ENCODE measurements at places on chromosomes 16 and 17.

- peak; percentile 51 for DNase-seq
Measured at GRCh38 chr17:37608351-37609169, 658 bp downstream of the SYNRG start.

GRCh38 chr17:4165301-4166010 is 22.5 kb downstream of the CYB5D2 start:
- DNase-seq = no peak

GRCh38 chr17:59812139-59812538 is 80.6 kb downstream of the TUBD1 start:
- no peak for DNase-seq

GRCh38 chr17:68640242-68640989 is 39.2 kb upstream of the FAM20A start:
- no peak for DNase-seq

- DNase-seq = no peak
Measured at GRCh38 chr16:79595931-79596450, 4.5 kb downstream of the MAF start.

- no peak for DNase-seq
Measured at GRCh38 chr17:6546069-6546718, 10.2 kb downstream of the PITPNM3 start.

GRCh38 chr17:33967608-33968349 is 287.3 kb upstream of the CCL2 start:
- no peak for DNase-seq

GRCh38 chr16:87531418-87531817 is 38.6 kb upstream of the ZCCHC14 start:
- no peak for DNase-seq

- DNase-seq = no peak
Measured at GRCh38 chr17:67171560-67171959, 73.4 kb downstream of the HELZ start.

DNA sequence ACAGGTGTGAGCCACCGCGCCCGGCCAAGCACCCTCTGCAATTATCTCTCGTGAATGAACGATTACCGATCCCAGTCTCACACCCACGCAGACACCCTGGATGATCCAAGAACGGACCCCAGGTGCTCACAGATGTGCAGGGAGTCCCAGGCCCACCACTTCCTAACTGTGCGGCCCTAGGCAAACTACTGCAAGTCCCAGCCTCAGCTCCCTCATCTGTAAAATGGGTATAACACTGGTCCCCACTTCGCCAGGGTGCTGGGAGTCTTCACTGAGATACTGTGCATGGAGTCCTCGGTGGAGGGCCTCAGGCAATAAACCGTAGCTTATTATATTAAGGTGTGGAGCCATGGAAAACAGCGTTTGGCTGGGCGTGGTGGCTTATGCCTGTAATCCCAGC is 21.6 kb upstream of the PITPNA start:
- no peak for DNase-seq

DNA sequence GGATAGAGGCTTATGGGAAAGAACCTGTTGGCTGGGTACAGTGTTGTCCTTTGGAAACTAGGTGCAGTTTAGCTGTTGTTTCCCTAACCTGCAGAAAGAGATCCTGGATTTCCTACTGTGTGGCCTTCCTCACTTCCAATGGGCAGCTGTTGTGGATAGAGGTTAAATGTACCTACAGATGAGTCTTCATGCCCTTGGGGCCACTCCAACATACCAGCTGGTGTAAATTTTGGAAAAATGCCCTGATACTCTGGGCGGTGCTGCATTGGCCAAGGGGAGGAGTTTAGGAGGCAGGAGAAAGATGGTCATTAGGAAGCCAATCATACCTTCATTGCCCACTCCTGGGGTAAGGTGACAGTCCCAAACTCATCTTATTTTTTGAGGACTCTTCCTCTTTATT is 70.2 kb downstream of the SNX11 start:
- no peak for DNase-seq

GRCh38 chr17:8791910-8792270 is 7.3 kb downstream of the MFSD6L start:
- no peak for DNase-seq

- no peak for DNase-seq
Measured at GRCh38 chr17:64572682-64573154, 65.9 kb downstream of the CEP95 start.

DNA sequence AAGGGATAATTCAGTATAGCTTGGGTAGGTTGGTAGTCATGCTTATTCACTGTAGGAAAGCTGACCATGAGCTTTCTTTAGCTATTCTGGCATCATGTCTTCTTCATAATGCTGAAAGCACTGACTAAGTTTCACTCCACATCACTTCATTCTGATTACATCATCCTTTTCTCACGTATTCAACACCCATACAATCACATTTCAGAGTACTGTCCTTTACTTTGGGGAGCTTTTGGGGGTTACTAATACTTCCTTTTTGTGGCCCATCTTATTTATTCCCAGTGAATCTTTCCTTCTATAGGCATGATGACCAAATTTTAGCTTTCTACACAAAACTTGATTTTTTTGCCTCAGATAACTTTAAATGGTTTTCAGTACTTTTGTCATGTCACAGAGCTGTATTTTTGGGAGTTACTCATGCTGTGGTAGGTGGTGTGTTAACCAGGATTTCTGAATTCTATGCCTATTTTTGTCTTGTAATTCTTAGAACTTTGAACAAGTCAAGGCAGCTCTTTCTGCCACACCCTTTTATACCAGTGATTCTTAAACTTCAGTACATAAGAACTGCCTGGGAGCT is 23.5 kb downstream of the TADA2A start:
- no peak for DNase-seq

- DNase-seq = no peak
Measured at GRCh38 chr17:60249290-60249826, 99.6 kb downstream of the CA4 start.

GRCh38 chr17:10927712-10928111 is 89.8 kb upstream of the PIRT start:
- DNase-seq = no peak

DNA sequence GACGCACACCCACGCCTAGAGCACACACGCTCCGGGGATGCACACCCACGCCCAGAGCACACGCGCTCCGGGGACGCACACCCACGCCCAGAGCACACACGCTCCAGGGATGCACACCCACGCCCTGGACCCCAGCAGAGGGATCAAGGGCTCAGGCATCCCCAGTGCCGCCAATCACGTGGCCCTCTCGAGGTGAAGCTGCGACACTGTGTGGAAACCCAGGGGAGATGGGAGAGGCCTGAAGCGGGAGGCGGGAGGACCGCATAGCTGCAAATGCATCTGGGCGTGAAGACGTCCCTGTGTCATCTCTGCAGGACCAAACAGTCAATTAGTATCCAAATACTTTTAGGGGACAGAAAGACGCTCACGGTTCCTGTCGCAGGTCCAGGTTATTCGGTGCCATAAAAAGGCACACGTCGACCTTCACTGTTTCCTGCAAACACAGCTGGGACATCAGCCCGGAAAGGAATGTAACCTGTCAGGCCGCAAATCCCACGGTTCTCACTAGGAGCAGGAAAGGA is 56.4 kb downstream of the TBC1D16 start:
- no peak for DNase-seq

DNA sequence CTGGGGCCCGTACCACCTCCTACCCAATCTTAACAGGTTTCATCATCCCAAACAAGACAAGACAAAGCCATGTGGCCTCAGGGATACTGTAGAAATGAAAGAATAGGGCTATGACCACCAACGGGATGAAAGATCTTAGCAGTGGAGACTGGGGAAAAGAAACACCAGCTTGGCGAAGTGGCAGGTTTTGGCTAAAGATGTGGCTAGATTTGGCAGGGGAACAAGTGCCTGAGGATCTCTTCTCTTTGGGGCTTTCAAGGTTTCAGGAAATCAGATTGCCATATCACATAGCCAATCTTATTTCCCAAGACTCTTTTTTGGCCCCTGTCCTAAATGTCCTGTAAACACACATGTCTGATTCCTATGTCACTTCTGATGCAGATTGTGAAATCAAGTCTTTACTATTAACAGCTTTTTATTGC is 6.9 kb downstream of the KRT24 start:
- no peak for DNase-seq

GRCh38 chr17:17086585-17086984 is 44.3 kb downstream of the MPRIP start:
- no peak for DNase-seq

DNA sequence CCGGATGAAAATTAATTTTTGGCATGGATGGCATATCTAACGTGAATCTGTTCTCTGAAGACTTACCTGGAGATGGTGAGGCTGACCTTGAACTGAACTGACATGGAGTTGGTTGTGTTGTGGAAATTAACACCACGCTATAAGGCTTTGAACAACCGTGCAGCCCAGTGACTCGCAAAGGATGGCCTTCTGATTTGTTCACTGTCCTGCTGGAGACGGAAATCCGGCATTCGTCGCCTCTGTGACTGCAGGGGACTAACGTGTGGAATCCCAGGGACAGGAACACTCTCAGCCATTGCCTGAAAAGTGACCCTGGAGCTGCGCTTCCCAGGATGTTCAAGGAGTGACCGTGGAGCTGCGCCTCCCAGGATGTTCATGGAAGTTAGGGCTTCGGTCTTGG is 100.3 kb downstream of the NPIPB11 start:
- no peak for DNase-seq

DNA sequence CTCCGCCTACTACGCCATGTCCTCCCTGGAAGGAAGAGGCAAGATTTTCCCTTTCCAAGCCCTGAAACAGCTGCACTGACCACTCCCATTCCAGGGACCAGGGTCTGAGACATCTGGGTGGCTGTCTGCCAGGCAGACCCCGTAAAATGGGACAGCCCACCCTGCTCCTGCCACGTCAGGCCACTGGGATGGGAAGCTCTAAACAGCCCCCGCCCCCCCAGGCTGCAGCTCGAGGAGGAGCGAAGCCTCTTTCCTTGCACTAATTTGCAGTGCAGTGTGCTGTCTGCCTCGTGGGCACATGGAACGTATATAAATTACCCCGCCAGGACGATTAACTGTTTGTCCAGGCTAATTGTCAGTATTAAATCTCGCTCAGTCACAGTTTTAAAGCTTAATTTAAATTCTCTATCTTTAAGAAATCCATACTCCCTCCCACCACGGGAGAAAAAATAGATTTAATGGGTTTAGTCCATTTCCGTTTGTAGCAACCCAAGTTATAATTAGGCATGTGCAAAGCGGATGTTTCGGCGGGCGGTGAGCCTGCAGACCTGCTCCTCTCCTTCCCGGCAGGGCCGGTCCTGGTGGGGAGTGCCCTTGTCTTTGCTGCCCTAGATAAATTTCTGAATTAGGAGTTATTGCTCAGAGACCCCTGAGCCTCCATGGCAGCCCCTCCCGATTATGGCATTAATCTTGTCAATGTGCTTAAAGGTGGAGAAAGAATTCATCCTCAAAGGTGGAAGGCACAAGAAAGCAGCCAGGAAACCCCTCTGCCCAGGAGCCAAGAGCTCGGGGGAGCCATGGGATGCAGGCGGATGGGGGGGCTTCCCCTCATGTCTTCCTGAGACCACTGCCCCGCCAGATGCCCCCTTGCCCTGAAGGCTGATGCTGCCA is 268.0 kb upstream of the TNRC6C start:
- DNase-seq = no peak

DNA sequence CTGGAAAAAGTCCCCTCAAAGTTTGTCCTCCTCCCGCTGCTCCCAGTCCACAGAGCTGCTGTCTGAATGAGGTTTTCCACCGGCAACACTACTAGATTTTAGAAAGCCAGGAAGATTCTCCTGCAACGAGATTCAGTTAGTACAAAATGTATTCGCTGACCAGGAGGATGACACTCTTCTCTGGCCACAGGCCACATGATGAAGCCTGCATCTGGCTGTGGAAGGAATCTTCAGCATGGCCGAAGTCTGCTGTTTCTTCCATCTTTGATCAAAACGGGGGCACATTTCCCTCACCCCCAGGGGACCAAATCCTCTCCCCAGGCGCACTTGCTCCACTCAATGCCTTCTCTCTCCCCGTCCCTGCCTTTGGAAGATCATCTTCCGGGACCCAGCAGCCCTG is 215.8 kb upstream of the NLRP1 start:
- DNase-seq = no peak

DNA sequence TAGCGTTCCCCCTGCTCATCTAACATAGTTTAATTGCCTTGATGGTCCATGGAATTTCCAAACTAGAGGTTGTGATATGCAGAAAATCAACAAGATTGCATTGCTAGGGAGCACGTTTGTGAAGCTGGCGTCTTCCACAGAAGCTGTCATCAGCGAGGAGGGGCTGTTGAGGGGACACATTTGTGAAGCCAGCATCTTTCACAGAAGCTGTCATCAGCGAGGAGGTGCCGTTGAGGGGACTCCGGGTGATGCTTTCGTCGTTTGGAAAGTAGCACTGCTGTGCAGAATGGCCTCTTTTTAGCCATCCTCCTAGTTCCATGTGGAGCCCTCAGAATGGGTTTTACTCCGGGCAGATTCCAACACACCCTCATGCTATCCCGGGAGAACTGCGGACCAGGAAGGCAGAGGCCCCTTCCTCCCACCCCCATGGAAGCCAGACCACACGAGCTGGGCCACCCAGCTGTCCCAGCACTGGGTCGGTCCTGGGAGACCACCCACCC is 119.6 kb upstream of the CHMP6 start:
- no peak for DNase-seq

DNA sequence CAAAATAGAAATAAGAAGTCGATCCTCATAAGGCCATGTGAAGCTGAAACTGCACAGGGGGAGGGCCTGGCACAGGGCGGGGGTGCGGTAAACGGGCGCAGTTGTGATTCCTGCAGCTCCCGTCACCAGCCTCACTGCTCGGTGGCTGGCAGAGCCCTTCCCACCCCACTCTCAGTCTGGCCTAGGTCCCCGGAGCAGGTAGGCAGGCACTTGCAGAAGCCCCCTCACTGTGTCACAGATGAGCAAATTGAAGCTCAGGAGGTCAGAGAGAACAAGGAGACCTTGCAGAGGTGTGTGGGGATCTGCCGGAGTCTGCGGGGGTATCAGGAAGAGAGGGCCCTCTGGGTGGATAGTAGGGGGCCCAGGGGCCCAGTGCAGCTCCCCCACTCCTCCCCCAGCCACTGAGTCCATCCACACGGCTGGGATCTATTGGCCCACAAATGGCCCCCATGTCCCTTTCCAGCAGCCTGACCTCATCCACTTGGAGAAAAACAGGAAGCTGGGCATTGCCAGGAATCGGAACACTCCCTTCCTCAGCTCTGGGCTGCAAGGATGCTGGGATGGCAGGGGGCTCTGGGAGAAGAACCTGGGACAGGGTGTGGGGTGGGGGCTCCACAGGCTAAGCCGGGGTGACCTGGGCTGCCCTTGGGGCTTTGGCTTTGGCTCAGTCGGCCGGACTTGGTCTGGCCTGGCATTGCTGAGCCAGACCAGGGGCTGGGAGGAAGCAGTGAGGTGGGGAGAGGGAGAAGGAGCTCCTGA is 21.4 kb upstream of the MAP3K14 start:
- no peak for DNase-seq

GRCh38 chr16:23435500-23435899 is 17.5 kb downstream of the COG7 start:
- DNase-seq = no peak

All from anterior cingulate cortex (tissue), 58 donors.